Endothelial cell of umbilical vein (primary cell): ENCODE measurements at places on chromosomes 2 and 18.

DNA sequence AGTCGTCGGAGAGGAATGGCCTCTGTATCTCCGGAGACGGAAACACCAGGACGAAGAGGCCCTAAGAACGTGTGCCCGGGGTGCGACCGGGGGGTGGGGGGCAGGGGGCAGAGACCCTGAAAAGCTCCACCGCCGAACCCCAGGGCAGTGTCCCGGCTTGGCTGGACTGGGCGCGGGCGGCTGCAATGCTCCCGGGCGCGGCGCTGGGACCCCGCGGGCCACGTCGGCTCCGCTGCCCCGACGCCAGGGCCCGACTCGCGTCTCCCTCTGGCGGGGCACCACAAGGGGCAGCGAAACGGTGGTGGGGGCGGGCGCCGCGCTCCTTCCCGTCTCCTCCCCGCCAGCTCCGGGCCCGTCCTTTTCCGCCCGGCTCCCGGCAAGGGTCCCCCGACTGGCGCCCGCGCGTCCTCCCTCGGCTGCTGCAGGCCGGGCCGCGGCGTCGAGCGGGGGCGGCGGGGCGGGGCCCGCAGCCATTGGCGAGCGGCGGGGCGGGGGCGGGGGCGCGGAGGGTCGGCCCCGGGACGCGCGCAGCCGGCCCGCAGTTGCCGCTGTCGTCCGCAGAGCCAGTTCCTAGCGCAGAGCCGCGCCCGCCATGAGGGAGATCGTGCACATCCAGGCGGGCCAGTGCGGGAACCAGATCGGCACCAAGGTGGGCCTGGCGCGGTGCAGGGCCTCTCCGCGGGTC, at the start of gene TUBB6:
TUBB6 (plus strand) TSS at position 541 of the 685 bp plus-strand sequence; CDS start at position 593, 52 bp downstream.
- peak; percentile 85 for DNase-seq

- DNase-seq = peak; percentile 75
Observed at GRCh38 chr18:2978661-2979106, 34.3 kb downstream of the LPIN2 start.

DNA sequence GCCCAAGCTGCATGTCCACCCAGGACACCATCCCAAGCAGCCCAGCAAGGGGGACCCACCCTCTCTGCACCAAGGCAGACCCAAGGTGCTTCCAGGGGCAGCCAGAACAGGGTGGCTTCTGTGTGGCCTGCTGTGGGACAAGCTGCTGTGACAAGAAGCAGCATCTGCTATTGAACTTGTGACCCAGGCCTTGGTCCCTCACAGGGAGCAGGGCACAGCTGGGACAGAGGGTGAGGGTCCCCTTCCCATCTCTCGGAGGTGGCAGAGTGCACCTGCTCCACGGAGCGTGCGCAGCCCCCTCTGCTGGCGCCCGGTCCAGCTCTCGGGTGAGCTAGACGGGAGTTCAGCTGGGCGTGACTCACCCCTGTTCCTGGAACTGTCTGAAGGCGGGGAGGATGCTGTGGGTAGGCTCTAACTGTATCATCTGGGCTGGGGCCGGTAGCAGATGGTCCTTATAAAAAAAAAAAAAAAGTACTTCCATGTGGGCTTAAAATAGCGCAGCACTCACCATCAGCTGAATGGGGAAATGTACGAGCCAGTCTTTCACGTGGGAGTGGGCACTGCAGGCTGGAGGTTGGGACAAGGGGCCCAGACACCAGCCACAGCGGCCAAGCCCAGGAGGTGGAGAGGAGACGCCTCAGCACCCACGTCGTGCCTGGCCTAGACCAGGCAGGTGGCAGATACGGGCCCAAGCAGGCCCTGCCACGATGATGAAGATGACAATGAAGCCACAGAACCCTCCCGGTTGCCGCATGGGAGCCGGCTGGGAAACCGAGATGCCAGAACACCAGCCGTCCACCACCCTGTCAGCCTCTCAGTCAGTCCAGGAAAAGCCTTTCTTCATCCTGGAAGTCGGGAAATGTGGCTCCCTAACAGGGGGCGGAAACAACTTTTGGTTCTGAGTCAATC, 136.8 kb upstream of the ID2 start:
- DNase-seq = no peak

DNA sequence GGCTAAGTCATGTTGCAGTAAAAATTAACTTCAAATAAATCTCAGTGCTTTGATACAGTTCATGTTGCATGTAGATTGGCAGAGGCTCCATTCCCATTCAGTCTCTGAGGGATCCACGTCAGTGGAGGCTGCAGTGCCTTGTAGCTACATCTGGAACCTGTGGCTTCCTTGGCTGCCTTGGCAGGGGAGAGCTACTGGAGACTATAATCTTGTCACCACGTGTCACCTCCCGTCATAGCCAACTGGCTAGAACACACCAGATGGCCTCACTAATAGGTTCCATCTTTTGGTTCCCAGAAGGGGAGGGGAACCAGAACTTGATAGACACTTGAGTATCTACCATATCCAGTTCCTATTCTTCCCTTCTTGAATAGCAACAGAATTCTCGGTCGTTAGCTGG, 28.4 kb downstream of the E2F6 start:
- DNase-seq = no peak

DNA sequence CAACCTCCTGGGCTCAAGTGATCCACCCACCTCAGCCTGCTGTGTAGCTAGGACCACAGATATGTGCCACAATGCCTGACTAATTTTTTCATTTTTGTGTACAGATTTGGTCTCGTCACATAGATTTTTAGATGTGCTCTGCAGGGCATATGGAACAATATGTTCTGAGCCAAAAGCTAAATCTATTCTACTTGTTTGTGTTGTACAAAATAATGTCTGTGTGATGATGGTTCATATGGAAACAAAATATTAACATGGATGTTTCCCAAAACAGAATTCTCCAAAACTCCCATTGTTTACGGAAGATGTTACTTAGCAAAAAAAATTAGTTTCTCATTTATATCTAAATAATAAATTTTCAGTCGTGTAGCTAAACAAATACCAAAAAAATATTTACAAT, 12.6 kb upstream of the KLHL23 start:
- no peak for DNase-seq

GRCh38 chr2:210997373-210997772, 441.0 kb downstream of the CPS1 start:
- DNase-seq = peak; percentile 86

GRCh38 chr18:74429096-74429495, 28.0 kb downstream of the DIPK1C start:
- no peak for DNase-seq

GRCh38 chr18:46310258-46310657, 206.1 kb downstream of the HAUS1 start:
- DNase-seq = no peak

- DNase-seq = no peak
Observed at GRCh38 chr2:138771534-138771933, 8.7 kb downstream of the NXPH2 start.

DNA sequence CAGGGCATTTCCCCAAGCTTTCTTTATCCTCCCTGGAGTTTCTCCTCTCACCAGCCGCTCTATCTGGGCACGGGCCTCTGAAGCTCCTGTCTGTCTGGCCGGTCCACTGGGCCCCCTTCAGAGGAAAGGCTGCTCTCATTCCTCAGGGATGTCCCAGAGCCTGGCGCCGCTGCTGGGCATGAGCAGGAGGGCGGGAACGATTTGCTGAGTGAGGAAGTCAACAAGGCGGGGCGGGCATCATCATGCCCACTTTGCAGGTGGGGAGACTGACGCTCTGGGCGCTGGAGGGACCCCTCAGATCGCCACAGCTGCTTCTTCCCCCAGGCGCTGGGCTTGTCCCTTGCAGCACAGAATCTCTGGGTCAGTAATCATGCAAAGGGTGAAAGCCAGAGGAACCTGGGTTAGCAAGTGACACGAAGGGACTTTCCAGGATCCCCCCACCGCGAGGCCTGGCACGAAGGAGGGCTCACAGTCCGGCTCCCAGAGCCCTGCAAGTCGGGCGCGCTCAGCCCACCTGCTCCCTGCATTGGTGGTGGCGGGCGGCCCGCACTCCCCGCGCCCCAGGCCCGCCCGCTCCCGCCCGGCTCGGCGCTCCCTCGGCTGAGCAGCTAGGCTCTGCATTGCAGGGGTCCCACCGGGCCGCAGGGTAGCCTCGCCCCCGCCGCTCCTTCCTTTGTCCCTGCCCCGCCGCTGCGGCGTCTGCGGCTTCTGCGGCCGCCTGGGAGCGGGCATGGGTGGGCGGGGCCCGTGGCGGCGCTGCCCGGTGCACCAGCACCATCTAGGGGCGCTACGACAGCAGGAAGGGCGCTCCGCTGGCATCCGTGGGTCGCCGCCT, 157.8 kb downstream of the CYRIA start:
- DNase-seq = peak; percentile 39

- no peak for DNase-seq
Observed at GRCh38 chr18:79580498-79581171, 99.0 kb upstream of the CTDP1 start.

DNA sequence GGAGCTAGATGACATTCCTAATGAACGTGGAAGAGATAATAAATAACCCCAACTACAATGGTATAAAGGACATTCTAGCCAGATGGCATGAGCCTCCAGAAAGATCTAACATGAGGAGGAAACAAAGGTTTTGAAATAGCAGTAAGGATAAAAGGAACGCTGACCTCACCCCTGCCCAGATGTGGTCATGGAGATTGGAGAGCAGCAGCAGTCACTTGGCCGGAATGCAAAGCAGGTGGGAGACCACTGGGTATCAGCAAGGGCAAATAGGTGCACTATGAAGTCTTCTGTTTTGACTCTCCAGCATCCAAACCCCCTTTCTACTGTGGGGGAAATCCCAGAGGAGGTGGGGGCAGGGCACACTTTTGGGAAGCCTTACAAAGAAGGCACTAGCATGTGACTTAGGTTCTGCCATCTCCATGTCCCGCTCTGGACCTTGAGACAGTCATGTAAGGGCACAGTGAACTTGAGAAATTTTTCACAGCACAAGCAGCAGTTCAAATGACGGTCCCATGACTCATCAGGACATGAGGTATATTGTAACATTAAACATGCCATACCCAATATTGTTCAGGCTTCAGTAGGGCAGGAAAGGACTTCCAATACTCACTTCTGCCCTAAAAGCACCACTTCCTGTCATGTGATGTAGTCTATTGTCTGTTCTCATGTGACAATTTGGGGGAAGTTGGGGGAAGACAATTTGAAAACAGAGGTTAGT, 55.2 kb downstream of the METTL4 start:
- DNase-seq = peak; percentile 96

- peak; percentile 18 for DNase-seq
Observed at GRCh38 chr18:54958704-54959625, at the start of gene CCDC68. TSS of gene CCDC68 (minus strand) at chr18:54959461. CDS start at chr18:54942791, 16,670 bp downstream.

GRCh38 chr2:30161929-30162706, 15.3 kb downstream of the YPEL5 start:
- DNase-seq = no peak

GRCh38 chr2:132448771-132449170, 32.2 kb downstream of the GPR39 start:
- peak; percentile 26 for DNase-seq

DNA sequence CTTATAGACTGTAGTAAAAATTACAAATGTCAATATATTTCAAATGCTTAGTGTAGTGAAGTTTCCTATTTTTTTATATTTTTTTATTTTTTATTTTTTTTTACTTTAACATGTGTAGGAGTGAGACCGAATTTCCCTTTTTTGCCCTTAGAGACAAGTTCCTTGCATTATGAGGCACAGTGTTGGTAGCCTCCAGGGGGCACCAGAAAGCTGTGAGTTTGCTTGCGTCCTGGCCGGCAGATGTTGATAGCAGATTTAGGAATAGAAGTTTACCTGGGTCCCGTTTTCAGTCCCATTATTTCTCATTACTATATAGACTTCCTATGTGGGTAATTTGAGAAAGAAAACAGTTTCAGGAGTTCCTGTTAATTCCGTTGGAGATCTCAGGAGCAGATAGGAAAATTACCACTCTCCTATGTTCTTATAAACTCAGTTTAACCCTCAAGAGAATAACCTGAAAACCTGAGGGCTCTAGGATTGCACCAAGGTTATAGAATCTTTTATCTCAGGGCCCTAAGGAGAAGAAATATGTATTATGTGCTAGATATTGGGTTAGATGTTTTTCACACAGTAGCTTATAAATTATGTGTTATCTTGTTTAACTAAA, 157.5 kb upstream of the SESTD1 start:
- peak; percentile 68 for DNase-seq

- no peak for DNase-seq
Observed at GRCh38 chr2:6418291-6418690, 447.4 kb downstream of the CMPK2 start.

- peak; percentile 94 for DNase-seq
Observed at GRCh38 chr2:221572219-221572820, at the start of gene EPHA4. TSS of gene EPHA4 (minus strand) at chr2:221572304. CDS start at chr2:221572248, 56 bp downstream.

DNA sequence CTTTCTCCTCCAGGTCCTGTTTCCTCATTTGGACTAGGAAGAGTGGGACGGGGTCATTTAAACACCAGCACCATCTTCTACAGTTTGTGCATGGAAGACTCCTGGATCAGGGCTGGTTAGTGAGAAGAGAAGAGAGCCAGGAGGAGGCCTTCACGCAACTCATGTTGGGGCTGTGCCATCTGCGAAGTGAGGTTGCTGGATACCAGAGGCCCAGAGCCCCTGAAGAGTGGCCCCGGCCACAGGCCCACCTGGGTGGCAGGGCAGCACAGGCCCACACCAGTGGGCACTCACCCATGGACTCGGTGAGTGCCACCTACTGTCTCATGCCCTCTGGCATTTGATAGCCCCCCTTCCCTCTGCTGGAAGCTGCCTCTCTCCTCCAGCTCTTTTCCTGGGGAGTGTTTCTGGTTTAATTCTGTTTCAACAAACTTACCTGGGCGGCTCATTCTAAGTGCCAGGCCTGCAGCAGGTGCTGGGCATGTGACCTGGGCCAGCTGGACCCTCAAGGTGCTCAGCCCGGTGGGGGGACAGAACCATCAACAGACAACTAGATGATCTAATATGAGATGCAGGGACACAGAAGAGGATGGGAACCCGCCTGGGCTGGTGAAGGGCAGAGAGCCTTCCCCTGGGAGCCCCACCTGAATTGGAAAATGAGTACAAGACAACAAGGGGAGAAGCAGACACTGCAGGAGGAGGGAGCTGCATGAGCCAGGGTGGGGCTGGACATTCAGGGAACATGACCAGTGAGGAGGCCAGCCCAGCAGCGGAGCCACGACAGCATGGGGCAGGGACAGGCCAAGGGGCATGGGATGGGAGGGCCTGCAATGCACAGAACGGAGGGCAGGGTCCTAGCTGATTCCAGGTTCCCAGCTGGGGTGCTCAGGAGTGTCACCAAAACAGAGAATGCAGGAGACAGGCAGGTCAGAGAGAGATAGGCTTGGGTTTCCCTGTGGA, 70.6 kb downstream of the MARCO start:
- DNase-seq = no peak

DNA sequence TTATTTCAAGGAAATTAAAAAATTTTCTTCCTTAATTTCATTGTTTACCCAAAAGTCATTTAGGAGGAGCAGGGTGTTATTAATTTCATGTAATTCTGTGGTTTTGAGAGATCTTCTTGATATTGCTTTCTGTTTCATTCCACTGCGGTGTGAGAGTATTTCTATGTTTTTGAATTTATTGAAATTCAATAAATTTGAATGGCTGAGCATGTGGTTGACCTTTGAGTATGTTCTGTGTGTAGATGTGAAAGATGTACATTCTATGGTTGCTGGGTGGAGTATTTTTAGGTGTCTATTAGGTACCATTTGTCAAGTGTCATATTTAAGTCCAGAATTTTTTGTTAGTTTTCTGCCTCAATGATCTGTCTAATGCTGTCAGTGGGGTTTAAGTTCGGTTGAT, 39.4 kb upstream of the LANCL1 start:
- DNase-seq = no peak

- no peak for DNase-seq
Observed at GRCh38 chr2:3486047-3487027, 33.0 kb downstream of the ADI1 start.

- peak; percentile 42 for DNase-seq
Observed at GRCh38 chr18:3153107-3153704, 66.6 kb downstream of the MYOM1 start.

GRCh38 chr18:4004183-4004829, 450.8 kb downstream of the DLGAP1 start:
- DNase-seq = peak; percentile 62

- DNase-seq = no peak
Observed at GRCh38 chr18:59006461-59007067, 133.1 kb upstream of the SEC11C start.
